ENCODE measurements at places on chromosomes 13 and 19. TPM values are rescaled to one million over a fixed set of nuclear protein-coding genes. Genes with fewer than 3 reads are reported as not detected.

Gene SHANK1
- total RNA-seq, result 0.25 TPM

DNA sequence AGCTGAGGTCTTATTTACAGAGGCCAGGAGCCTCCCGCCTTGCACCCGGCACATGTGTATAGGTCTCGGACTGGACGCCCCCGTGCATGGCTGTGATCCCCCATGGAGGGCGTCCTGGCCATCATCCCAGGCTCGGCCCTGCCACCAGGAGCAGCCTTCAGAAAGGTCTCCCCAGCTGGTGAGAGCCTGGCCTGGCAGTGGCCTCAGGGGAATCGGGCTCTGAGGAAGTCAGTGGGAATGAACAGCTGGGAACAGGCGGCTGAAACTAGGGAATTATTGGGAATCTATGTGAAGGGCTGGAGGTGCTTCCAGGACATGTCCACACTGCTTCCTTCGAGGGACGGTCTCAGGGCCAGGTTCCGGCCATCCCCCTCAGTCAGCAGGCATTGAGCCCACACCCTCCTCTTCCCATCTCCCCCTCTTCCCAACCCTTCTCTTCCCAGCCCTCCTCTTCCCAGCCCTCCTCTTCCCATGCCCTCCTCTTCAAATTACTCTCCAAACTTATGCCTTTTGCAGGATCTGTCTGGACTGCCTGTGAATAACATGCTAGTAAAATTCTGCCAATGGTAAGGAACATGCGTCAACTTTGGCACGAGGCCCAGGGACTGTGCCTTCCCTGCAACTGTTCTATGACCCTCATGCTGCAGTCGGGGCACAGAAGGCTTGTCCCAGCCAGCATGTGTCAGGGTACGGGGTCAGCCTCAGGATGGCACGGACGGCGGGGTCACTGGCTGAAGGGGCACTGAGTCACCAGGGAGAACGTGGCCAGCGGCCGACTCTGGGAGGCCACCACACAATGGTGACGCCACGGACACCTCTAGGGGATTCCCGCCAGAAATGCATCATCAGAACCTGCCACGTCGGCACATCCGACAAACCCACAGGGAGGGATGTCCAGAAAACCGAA lies 24.2 kb upstream of the C13orf46 start:
- H3K27me3 ChIP-seq, result no peaks in the 10 kb centered on the region
- peaks cover 7% of the 10 kb centered on the region for H3K36me3 ChIP-seq
- no peak overlapping the region for H3K4me3 ChIP-seq
- DNase-seq, result no peak

DNA sequence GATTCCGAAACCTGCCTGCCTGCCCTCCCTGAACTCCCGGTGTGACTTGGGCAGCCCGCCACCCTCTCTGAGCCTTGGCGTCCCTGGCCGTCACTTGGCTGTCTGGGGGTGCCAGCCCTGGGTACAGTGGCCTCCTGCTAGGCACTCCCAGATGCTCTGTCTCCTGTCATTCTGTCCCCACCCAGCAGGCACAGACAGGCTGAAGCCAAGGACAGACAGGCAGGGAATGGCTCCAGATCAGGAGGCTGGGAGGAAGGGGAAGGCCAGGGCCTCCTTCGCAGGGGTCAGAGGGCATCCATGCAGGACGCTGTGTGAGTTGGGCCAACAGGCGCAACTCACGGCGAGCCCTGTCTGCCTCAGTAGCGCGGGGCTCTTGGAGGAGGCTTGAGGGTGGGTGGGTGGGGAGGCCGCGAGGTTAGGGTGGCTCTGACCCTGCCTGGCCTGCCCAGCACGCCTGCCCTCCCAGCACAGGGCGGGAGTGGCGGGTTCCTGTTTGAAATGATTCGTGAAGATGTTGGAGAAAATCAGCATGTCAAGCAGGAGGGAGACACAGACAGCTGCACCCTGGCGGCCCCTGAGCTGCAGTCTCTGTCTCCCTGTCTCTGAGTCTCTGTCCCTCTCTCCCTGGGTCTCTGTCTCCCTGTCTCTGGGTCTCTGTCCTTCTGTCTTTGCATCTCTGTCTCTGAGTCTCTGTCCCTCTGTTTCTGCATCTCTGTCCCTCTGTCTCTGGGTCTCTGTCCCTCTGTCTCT lies 19.7 kb downstream of the KLHL26 start:
- no peak overlapping the region for H3K4me3 ChIP-seq
- H3K27ac ChIP-seq, result no peak overlapping the region
- peaks cover 2% of the 10 kb centered on the region for H3K36me3 ChIP-seq
- peaks cover 4% of the 10 kb centered on the region for H3K4me1 ChIP-seq
- no peaks in the 10 kb centered on the region for H3K27me3 ChIP-seq

- H3K27me3 ChIP-seq, result peaks cover 67% of the 10 kb centered on the region
- no peak overlapping the region for H3K4me3 ChIP-seq
These were observed 9.8 kb upstream of the LGALS16 start for GRCh38 chr19:39645800-39646411.

DNA sequence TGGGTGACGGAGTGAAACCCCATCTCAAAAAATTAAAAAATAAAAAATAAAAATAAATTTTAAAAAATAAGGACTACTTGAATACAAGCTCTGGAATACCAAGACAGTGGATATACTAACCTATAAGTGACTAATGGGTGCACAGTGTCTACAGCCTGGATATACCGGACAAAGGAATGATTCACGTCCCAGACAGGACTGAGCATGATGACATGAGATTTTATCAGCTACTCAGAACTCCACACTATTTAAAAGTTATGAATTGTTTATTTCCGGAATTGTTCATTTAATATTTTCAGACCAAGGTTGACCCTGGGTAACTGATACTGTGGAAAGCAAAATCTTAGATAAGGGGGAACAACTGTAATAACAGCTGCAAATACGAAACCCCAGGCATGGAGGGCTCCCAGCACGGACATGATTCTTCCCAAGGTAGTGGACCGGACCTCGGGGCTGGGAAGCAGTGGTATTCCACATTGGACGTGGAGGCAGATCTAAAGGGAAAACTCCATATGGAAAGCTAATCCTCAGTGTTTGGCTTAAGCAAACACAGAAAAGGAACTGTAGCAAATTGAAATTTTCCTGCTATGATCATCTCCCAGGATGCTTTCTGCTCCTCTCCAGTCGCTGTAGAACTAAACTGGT lies 102.6 kb upstream of the TSHZ3 start:
- no peaks in the 10 kb centered on the region for H3K4me1 ChIP-seq
- H3K4me3 ChIP-seq, result no peak overlapping the region
- H3K36me3 ChIP-seq, result no peaks in the 10 kb centered on the region
- H3K27ac ChIP-seq, result no peak overlapping the region
- no peak for DNase-seq

All from activated CD8-positive, alpha-beta T cell treated with anti-CD3 and anti-CD28 coated beads for 36 hours (primary cell).